ENCODE measurements at places on chromosomes 11 and 22.

GRCh38 chr11:101269990-101270660 is 140.5 kb upstream of the PGR start:
- DNase-seq: no peak

DNA sequence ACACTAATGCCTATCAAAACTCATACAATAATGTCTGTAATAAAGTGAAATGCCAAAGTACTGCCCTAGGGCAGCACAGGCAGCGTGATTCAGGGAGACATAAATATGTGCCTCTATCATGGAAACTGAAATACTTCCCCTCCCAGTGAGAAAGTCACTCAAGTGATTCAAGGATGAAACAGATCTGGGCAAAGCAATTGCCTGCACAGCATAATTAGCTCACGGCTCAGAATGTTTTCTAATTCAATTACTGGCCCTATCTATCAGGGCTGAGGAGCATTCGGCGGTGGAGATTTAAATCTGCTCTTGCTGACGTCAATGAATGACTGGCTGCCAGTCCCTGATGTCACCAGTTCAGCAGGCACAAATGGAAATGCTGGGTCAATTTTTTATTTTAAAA is 27.7 kb upstream of the PPP2R1B start:
- DNase-seq: peak; percentile 78

GRCh38 chr22:45473626-45474237 is 29.0 kb upstream of the FBLN1 start:
- no peak for DNase-seq

GRCh38 chr22:43400449-43400848 is 11.4 kb upstream of the MPPED1 start:
- DNase-seq: no peak

GRCh38 chr11:35282221-35282882 is 137.0 kb downstream of the SLC1A2 start:
- peak; percentile 57 for DNase-seq

GRCh38 chr22:35477911-35478582 is 62.6 kb upstream of the RASD2 start:
- peak; percentile 79 for DNase-seq

DNA sequence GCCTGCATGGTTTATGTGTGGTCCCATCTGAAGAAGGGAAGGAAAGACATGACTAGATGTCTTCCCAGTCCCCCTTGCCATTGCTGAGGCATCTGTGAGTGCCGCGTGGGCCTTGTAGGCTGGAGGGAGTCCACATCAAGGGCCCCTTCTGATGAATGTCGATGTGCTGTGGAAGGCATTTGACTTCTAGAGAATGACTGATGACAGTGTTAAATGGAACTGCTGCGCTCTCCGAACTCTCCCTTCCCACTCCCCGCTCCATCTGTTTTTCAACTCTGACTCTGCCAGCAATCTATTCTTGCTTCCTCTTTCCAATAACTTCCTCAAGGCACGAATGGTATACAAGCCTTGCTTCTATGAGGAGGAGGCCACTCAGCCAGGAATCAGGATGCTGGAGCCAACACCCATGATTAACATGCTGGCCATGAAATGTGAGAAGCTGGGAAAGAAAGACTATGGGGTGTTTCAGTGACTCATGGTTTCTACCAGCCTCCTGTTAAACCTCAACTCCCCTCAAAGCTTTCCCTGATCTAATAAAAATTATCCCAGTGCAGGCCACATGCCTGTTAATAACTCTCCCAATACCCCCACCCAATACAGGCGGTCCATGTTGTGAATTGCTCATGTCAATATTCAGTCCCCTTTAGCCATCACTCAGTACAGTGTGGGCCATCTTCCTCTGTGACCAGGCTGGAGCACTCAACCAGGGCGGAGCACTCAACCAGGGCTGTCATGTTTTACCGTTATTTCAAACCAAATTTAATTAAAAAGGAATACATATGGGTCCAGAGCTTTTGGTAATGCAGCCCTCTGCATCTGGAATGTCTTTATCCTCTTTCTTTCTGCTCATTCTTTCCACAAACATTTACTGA is 46.4 kb upstream of the TBCEL start:
- DNase-seq: peak; percentile 56

- DNase-seq: peak; percentile 94
These were observed 90.4 kb upstream of the BIRC3 start for GRCh38 chr11:102226702-102227490.
